ENCODE measurements at places on chromosomes 5 and 9.
A peak's percentile ranks its signal among the peaks of the same experiment; 100 is the strongest.

GRCh38 chr9:88746029-88746742, 211.2 kb downstream of the NXNL2 start:
- DNase-seq: no peak

GRCh38 chr5:40240111-40240510, 439.6 kb upstream of the PTGER4 start:
- no peak for DNase-seq

DNA sequence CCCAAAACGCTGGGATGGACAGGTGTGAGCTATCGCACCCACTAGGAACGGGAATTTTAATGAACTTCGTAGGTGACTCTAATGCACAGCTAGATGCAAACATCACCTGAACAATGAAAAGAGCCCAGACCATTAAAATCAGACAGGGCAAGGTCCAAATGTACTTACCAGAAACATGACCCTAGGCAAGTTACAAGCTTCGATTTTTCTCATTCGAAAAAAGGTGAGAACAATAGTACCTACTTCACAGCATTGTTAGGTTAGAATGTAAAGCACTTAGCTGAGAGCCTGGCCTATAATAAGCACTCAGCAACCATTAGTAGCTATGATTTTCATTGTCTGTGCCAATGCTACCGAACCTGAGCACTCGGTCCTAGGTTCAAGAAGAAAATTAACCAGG, 5.8 kb upstream of the KLHL3 start:
- DNase-seq: no peak

- no peak for DNase-seq
These were observed 165.6 kb downstream of the PALM2AKAP2 start for GRCh38 chr9:109945573-109945972.

- DNase-seq: no peak
These were observed 18.2 kb downstream of the RUSC2 start for GRCh38 chr9:35508069-35508468.

DNA sequence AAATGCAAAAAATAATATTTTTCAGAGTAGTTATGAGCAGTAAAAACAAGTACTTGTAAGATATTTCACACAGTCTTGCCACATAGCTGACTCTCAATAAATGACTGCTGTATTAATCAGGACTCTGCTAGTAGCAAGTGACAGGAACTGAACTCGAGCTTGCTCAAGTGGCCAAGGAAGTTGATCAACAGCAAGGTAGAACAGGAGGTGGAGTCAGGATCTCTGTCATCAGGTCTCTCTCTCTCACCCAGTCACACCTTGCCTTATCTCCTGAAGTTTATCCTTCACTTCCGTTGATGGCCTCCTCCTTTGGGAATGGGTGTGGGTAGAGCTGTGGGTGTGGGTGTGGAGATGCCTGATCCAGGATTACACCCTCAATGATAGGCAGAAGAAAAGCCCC, 107.0 kb downstream of the GPBP1 start:
- DNase-seq: no peak

GRCh38 chr5:72231991-72232703, 87.9 kb downstream of the MRPS27 start:
- DNase-seq: no peak

DNA sequence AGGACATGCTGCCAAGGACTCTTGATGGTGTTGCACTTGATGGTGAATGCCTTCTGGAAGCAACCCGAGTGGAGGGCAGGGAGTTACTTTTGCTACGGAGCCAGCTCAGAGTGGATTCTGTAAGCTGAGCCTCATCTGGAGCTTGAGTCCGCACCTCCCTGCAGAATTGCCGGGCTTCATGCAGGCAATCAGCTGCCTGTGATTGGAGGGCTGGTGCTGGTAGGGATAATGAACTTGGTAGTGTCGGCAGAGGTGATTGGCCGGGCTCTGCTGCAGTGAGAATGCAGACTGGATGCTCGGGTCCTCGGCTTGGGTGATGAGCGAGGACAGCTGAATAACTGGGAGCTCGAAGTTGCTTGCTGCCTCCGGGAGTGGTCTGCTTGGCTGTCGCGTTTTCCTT, 23.1 kb downstream of the SLC25A25 start:
- peak; percentile 83 for DNase-seq

- no peak for DNase-seq
These were observed 3.0 kb upstream of the TUT7 start for GRCh38 chr9:86356871-86357866.

DNA sequence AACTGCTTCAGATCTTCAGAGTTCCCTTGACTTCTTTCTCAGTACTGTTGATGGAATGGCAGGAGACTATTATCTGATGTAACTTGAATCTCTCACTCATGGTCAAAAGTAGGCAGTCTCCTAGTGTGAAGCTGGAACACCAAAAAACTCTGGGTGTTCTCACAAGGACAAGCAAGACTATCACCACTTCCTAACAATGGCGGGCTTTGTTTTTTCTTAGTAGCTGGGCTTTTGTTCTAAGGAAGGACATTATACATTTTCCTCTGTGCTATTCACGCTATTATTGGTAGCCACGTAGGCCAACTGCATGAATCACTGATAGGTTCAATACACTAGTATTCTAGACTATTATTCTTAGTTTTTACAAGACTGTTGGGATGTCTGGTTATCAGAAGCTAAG, 67.7 kb upstream of the ATG10 start:
- no peak for DNase-seq

DNA sequence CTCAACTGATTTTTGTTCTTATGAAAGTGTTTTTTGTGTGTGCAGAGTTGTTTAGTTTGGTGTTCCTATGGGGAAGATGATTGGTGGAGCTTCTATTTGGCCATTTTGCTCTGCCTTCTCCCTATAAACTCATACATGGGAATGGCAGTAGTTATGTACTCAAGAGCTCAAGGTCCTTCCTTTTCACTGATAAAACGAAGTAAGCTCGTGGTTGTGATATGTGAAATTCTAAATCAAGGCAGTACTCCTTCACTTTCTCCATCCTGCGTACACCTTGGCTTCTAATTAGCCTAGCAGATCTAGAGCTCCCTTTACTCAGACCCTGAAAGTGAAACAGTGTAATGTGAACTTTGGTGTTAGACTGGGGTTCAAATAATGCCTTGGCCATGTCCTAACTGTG, 159.3 kb upstream of the TNC start:
- DNase-seq: no peak

DNA sequence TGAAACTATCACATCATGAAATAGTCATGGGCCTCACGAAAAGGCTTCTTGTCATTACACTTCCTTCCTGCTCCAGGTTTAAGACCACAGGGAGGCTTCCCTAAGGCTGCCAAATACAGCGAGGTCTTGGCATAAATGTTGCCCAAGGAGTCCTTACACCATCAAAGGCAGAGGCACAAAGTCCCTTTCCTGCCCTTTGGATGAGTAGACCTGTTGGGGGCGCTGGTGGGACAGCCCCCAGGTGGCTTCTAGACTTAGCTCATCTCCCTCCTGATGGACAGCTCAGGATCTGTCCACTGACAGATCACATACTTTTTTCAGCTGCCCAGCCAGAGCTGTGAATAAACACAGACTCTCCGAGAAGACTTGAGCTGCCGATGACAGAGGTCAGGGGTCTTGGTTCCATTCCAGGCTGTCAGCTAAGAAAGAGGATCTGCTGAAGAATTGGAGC, 15.5 kb upstream of the MEGF9 start:
- no peak for DNase-seq

GRCh38 chr5:170268884-170269283, 28.7 kb downstream of the LCP2 start:
- DNase-seq: no peak

DNA sequence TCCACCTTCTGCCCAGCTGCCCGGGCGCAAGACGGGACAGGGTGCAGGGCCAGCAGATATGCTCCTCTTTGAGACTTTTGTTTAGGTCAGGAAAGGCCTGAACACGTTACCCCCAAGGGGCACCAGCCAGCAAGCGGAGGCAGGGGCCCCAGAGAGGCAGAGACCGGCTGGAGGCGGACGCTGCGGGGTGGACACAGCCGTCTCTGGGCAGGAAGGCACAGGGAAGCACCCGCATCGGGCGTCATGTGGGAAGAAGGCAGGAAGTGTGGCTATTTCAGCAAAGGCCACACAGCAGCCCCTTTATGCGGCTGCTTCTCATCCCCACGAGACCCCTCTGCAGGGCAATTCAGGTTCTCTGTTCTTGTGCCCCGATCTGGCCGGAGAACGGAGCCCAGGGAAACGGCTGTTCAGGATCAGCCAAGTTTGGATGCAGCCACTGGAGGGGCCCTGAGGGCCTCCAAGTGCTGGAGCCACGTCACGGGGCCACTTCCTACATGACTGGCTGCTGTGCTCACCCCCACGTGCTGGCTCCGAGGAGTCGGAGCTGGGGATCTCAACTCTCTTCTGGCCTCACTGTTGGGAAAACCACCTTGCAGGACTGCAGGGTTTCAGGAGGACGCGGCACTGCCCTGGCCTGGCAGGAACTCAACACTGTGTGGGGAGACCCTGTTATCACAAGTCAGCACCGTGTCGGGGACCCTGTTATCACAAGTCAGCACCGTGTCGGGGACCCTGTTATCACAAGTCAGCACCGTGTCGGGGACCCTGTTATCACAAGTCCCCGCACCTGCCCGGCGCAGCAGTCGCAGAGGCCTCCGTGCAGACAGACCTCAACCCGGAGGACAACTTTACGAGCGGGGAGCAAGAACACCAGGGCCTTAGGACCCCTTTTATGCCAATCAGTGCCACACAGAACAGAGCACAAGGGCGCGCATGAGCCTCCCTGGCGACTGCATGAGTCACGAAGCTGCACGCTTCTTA, 44.4 kb downstream of the SLC12A7 start:
- DNase-seq: no peak

DNA sequence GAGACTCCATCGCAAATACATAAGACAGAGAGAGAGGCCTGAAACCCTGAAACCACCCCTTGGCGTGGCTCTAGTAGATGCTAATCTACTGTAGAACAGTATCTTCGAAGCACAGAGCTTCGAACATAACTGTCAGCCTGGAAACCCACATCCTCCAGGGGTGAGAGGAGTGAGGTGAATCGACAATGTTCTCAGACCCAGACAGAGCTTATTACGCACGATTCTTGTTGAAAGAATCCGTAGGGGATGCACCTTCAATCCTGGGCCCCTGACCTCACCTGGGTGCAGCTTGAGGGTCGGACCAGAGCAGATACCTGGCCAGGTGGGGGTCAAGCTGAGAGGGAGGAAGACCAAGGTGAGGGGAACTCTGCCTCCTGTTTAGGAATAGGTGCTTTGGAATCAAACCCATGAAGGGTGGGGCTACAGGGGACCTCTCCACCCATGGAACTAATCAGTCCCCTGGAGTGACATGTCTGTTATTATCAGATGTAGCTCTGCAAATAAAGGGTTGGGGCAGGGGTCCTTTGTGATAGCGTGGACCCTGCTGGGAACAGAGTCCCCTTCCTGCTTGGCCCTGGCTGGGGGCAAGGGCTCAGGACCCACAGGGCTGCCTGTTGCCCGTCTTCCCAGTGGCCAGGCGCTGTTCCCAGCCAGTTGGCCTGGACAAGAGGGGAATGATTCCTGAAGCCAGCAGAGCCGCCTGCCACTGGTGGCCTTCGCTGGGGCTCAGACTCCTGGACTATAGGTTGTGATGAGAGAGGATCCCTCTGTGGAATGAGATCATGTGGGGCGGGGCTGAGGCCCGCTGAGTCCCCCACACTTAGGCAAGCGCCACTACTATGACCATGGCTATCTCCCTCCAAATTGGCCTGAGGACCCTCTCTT, 41.2 kb downstream of the DBH start:
- DNase-seq: no peak

GRCh38 chr5:108720391-108720790, 27.3 kb upstream of the FER start:
- no peak for DNase-seq

DNA sequence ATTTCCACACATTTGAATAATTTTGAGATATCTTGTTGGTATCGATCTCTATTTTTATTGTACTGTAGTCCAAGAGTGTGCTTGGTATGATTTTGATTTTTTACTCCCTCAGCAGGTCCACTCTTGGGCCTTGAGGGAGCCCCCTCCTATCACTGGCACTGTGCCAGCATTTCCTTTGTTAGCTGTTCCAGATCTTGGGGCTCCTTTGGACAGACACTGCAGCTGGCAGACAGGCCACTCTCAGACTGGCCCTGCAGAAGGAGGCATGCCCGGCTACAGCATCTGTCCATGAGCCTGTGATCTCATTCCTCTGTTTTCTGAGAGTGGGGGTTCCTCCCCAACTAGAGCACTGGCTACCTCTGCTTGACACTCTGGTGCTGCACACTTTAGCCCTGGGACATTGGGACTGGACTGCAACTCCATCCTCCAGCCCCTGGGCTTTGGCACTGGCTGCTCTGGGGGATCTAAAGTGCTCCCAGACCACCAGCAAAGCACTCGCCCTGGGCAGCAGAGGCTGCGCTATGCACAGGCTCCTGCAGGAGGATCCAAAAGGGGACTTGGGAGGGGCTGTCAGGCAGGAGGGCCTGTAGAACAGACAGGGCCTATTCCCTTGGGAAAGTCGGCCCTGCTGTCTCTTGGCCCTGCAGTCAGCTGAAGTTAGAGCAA, 271.3 kb upstream of the DMAC1 start:
- no peak for DNase-seq

- no peak for DNase-seq
These were observed 95.8 kb downstream of the ANKRD18B start for GRCh38 chr9:33619666-33620404.

DNA sequence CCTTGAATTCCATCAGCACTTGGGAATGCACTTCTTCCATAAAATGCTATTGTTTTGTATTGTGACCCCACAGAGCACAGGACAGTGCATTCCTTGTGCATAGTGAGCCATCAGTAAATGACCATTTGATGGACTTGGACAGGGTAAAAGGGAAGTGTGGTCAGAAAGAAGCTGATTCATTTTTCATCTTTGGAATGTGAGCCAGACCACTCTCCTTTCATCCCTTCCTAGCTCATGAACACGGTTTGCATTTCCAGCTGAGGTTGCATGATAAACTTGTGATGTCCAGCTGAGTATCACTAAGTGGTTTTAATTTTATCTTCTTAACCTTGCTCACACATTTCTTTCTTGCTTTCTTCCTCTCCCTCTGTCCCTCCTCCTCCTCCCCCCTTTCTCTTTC, 101.3 kb downstream of the NUDT12 start:
- DNase-seq: no peak

DNA sequence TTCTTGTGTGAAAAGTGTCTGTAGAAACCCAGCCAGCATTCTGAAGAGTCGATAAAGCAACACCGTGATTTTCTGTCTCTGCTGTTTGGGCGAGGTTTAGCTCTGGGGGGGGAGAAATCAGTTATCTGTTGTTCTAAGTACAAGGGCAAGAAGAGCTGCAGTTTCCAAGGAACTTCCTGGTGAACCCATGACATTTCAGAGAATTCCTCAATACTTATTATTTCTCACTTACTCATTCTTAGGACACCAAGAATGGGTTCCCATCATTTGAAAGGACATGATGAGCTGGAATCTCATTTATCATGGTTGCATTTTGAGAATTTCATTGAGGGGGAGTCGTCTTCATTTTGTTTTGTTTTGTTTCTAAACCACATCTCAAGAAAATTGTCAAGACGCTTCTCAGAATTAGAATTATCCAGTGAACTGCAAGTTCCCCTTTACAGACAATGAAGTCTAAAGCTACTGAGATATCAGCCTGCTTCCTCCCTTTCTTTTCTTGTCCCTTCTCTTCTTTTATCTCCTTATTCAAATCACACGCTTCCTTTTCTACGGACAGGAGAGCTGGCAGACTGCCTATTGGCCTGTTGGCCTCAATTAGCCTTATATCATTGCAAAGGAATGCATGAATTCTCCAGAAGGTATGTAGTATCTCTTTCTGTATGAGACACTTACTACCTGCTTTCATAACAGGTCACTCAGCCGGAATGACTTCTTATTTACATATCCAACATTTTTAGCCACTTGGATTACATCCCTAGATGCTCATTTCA, 53.7 kb downstream of the ZNF462 start:
- DNase-seq: no peak

GRCh38 chr5:58544926-58545325, 37.9 kb upstream of the RAB3C start:
- DNase-seq: no peak

All from left renal pelvis (tissue), 4 donors.